SIG-M5 (cell line): ENCODE measurements at places on chromosomes 6 and 20.

- no peak for DNase-seq
Observed at GRCh38 chr20:48636301-48636700, 191.5 kb downstream of the PREX1 start.

- DNase-seq, result no peak
Observed at GRCh38 chr6:159963111-159963510, 5.8 kb upstream of the IGF2R start.

DNA sequence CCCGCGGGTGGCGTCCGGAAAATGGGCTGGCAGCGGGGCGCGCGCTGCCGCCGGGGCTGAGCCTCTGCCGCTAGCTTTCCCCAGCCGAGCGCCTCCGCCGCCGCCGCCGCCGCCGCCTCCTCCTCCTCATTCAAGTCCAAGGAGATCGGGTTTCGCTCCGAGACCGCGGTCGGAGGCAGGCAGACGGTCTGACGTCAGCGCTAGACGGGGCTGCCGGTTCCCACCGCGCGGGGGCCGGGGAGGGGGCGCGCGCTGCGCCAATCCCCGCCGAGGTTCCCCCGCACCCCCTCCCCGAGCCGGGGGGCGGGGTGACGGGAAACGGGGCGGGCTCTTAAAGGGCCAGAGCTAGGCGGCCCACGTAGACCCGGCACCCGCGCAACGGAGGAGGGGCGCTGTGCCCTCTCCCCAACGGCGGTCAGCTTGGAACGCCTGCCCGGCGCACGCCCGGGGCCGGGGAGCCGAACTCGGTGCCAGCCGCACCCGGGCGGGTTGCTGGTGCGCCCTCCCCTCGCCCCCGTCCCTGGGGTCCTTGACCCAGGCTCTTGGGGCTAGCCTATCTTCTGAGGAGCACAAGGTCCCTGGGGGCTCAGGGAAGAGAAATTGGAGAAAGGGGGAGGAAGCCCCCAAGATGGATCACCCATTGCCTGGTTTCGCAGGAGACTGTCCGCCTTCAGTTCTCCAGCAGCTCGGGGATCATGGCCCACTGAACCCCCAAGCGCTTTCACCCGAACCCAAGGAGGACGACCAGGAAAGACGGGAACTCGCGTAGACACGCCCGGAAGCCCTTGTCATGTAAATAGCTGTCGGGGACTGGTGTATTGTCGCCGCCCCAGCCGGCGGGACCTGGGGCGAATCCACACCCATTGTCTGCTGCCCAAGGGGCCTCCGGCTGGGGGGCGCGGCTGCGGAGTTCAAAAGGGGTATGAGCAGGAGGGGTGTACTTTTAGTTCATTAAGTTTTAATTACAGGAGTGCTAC lies at the start of gene PMEPA1:
Gene PMEPA1, minus strand, starts transcription at position 193 of the 977 bp plus-strand sequence. CDS start 433 bp downstream, outside the sequence.
- DNase-seq, result no peak

GRCh38 chr20:44354979-44355497 lies 461 bp upstream of the HNF4A start:
- DNase-seq, result no peak

DNA sequence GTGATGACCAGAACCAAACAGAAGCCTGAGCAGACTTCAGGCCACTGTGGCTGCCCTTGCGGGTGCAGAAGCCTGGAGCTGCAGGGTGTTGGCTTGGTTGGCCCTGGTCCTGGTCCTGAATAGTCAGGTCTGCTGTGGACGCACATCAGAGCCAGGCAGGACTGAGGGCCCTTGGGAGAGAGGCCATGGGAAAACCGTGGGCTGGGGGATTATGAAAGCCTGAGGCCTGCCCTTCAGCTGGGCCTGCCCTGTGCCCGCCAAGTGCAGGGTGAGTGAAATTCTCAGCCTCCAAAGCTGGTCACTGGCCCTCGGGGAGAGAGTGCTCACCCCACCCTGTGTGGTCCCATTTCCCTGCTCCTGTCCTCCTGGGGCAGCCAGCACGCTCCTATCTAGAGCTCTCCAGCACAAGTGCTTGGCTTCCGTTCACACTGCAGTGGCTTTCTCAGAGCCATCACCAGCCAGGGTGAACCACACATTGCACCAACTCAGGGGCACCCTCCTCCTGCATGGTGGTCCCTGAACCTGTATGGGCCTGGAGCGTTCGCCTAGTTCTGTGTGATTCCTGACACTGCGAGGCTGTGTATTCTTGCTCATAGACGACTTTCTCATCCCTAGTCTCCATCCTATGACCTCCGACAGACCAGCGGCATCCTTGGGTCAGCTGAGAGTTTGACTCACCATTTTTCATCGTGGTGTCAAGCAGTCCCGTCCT lies 146.1 kb downstream of the TTLL2 start:
- DNase-seq, result no peak

DNA sequence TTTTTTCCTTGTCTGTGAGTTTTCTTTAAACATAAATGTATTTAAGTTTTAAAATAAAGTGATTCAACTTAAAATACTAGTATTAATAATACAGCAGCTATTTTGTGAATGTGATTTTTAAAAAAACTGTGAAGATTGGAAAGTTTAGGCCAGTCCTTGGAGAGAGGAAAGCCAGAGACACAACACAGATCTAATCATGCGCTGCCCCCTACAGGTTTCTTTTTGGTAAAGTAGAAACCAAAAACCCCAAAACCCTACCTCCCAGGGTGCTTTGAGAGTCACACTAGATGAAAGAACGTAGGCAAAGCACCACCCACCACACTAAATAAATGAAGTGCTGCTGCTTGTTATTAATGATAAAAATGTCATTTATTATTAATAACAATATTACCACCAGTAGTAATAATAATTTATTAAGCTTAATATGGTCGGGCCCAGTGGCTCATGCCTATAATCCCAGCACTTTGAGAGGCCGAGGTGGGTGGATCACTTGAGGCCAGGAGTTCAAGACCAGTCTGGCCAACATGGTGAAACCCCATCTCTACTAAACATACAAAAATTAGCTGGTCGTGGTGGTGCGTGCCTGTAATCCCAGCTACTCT lies 33.7 kb downstream of the SLC9A8 start:
- DNase-seq, result no peak

GRCh38 chr6:158999154-158999665 lies 792 bp downstream of the RSPH3 start:
- no peak for DNase-seq

- no peak for DNase-seq
Observed at GRCh38 chr20:52533401-52533800, 341.8 kb upstream of the ZFP64 start.

- DNase-seq, result no peak
Observed at GRCh38 chr6:54747955-54748354, 98.6 kb upstream of the FAM83B start.

DNA sequence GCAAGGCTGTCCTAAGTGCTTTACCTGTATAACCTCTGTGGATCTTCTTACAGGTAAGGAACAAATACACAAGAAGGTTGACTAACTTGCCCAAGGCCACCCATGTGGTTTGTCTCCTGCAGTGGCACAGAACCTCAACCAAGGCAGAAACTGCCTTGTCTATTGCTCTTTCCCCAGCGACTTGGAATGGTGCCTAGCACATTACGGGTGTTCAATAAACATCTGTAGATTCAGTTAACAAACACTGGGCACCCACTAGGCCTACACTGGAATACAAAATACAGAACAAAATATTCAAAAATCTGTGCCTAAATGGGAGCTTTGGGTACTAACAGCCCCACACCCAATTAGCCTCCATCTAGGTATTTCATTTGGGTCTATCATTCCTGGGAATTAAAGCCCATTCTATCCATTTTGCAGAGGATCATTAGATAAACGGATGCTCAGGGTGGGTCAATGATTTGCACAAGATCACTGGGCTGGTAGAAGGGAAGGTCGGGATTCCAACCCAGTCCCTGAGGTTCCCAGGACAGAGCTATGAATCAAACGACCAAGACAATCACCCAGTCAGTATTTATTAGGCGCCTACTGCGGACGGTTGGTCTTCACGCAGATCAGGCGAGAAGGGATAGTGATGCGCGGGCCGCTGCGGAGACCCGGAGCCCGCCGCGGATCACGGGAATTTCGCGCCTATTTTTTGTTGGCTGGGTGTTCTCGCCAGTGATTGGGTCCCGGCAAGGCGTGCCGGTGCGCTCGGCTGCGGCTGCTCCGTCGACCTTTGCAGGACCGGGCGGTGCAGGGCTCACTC lies at the start of gene STK35:
Gene STK35, plus strand, starts transcription at position 771 of the 808 bp plus-strand sequence. CDS start 55 bp downstream, outside the sequence.
- DNase-seq, result no peak

DNA sequence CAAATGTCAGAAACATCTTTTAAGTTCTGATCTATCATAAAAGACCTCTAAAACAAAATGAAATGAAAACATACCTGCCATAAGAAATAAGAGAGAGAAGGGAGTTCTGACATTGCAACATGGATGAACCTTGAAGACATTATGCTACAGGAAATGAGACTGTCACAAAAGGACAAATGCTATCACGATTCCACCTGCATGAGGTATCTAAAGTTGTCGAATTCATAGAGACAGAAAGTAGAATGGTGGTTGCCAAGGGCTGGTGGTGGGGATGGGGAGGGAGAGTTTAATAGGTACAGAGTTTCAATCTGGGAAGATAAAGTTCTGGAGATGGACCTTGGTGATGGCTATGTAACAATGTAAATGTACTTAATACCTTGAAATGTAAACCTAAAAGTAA lies 3.3 kb downstream of the EZR start:
- DNase-seq, result no peak

GRCh38 chr6:124008000-124008987 lies 204.6 kb downstream of the NKAIN2 start:
- DNase-seq, result no peak

DNA sequence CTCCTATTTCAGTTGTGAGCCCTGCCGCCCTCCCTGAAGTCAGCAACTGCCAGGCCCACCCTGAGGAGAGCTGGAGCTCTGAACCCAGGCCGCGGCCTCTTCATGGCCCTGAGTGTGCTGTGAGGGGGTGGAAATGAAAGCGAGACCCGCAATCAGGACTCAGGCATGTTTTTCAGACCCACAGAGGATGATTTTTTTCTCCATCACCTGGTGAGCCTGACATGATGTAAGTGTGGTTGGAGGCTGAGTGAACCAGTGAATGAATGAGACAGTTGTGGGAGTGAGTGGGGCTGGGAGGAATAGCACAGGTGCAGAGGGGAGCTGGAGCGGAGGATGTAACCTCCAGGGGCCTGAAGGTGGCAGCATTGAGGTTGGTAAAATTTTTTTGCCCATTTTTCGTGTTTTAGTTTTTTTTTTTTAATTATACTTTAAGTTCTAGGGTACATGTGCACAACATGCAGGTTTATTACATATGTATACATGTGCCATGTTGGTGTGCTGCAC lies 18.3 kb downstream of the RAET1L start:
- DNase-seq, result no peak

DNA sequence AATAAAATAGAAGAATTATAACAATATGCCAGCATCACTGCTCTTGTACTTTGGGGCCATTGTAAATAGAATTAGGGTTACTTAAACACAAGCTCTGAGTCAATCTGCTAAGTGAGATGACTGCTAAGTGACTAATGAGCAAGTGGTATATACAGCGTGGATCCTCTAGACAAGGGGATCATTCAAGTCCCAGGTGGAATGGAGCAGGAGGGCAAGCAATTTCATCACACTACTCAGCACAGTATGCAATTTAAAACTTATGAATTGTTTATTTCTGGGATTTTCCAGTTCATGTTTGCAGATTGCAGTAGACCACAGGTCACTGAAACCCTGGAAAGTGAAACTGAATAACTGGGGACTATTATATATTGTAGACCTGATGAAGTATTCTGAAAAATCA lies 235.3 kb downstream of the BTBD3 start:
- no peak for DNase-seq

DNA sequence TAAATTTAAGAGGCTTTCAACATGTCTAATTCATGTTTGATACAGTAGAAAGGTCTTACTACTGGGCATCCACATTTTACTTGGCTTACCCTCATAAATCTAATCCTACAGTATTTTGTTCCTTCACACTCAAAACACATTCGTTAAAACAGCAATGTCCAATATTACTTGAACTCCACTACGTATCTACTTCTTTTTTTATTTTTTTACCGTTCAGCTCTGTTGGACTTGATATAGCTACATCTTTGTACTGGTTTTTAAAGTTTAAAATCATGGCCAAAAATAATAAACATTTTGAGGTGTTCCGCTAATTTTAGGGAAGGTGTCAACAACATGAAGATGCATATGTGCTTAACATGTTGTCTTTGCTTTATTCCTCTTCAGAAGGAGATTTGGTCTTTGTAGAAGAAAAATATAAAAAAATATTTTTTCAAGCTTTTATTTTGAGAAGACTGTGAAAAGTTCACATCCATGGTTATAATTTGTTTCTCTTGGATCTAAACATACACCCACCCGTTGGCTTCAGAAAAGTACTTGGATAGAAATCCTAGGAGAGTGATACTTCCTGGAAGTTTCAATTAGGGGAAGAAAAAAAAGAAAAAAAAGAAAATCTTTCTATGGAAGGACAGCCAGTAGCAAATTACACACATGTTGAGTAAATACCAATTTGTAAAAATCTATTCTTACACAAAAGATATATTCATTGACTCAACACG lies 71.5 kb downstream of the EPB41L2 start:
- DNase-seq, result no peak

GRCh38 chr6:42532038-42532669 lies 31.7 kb upstream of the UBR2 start:
- DNase-seq, result peak; percentile 16

GRCh38 chr6:15380351-15380750 lies 134.5 kb downstream of the JARID2 start:
- DNase-seq, result no peak

DNA sequence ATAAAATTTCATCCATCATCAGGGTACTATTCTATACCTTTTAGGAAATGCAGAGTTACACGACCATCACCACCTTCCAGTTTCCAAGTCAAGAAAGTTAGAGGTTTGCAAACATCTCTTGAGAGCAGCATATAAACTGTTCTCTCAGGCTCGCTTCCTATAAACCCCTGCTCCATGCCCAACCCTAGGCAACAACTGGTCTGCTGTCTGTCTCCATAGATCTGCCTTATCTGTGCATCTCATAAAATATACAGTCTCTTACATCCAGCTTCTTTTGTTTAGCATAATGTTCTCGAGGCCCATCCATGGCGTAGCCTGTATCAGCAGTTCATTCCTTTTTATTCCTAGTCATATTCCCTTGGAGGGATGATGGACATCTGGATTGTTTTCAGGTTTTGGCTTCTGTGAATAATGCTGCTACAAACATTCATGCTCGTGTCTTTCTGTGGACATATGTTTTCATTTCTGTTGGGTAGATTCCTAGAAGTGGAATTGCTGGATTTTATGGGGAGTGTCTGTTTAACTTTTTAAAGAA lies 6.1 kb downstream of the PTPRT start:
- DNase-seq, result no peak

DNA sequence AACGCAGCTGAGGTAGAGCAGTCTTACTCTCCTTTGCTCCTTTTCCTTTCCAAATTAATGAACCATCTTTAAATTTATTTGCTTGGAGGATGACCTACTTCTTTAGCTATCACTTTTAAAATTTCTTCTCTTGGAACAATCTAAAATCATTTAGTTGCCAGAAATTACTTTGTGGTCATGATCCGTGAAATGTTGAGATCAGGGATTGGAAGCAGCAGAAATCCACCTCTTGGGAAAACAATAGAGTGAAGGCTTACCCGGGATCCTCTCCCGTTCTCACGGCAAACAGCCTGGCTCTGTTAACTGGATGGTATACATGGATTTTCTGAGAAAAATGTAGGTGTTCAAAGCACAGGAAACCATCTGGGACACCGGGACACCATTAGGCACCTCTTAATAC lies 7.7 kb downstream of the AKAP12 start:
- no peak for DNase-seq

GRCh38 chr20:18543216-18543615 lies 24.0 kb upstream of the SMIM26 start:
- DNase-seq, result no peak

- DNase-seq, result no peak
Observed at GRCh38 chr6:130240232-130240631, 17.5 kb upstream of the SAMD3 start.
